Esophagus squamous epithelium (tissue), 5 donors: ENCODE measurements at places on chromosomes 5 and 9.

- DNase-seq, result no peak
These were observed 32.8 kb upstream of the MSANTD3 start for GRCh38 chr9:100394032-100394695.

DNA sequence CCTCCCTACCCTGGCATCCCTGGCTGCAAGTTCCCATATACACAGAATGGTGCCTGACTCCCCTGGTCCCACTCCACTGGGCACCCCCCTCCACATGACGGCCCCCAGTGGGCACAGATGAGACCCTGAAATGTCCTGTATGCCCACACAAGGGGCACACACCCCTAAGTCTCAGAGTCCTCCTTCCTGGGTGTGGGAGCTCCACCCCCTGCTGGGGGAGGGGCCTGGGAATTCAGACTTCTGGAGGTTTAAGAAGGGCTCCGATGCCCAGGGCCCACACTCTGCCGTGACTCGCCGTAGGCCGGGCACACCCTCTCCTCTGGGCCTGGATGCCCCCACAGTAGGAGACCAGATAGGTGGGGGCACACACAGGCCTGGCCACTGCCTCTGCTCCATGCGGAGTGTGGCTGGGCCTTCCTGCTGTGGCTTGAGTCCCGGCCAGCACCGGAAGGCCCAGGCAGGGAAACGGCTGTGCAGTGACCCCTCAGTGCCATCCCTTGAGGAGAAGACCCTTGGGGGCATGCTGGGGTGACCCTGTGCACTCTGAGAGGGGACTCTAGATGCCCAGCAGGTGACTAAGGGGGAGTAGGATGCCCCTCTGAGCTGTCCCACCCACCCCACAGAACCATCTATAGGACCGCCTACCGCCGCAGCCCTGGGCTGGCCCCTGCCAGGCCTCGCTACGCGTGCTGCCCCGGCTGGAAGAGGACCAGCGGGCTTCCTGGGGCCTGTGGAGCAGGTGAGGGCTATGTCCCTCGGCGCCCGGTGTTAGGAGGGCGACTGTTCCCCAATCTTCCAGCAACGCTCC lies 6.5 kb downstream of the EGFL7 start:
- no peak for DNase-seq

DNA sequence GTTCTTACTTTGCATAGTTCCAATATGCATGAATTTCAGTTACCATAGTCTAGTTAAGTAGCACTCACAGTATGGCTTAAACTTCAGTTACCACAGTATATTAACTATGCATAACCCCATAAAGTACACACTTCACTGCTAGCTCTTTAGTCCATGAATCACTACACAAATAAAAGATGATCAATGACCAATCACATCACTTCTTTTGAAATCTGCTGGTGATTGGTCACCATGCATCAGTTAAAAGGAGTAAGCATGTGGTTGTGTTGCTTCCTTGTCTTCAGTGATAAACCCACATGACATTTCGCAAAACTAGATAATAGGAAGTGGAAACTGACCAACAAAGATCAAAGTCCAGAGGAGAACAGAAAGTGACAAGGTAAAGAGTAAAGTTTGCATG lies 79.0 kb downstream of the TAF11L14 start:
- DNase-seq, result no peak

- no peak for DNase-seq
These were observed 165.3 kb upstream of the GAS1 start for GRCh38 chr9:87112656-87113055.

DNA sequence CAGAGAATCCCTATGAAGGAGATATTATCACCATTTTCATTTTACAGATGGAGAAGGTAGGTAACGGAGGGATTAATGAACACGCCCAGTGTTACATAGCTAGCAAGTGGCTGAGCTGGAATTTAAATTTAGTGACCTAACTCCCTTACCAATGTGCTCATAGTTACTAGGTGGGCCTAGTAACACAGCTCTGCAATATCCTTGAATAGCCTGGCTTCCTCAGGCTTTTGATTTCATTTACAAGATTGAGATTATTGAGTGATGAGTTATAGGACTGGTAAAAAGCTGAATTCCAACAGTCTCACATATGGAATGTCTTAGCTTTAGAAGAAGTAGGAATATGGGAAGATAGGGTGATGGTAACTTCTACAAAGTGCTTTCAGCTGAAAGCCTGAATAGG lies 336.3 kb upstream of the KIF2A start:
- DNase-seq, result no peak

DNA sequence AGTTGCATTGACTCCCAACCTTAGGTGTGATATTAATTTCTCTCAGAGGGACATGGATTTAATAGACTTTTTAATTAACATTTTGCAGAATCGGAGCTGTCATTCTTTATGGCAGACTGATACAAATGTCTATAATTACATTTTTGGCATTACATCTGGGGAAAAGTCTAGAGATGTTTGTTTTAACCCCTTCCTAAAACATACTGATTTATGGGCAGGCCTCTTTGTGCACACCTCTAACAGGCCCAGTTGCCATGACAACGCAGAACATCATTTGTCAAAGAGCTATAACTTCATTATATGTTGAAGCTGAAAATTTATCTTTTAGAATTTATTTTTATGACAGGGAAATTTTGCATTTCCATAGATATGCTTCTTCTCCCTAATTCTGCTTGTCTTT lies 158.5 kb downstream of the NTRK2 start:
- DNase-seq, result no peak

DNA sequence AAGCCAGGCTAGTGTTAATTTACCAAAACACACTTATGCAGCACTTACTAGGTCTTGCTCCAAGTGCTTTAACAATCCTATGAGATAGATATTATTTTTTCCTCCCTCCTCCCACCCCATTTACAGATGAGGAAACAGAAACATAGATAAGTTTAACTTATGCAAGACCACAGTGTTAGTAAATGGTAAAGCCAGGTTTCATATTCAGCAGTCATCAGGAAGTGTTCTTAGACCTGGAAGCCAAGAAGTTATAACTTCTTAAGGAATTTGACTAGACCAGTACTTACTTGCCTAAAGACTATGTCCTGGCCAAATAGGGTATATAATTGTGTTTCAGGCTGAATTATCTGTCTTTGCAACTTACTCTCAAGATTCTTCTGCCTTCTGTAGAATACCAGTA lies 15.9 kb downstream of the ABHD17B start:
- DNase-seq, result no peak

GRCh38 chr9:124105266-124105665 lies 93.7 kb downstream of the LHX2 start:
- no peak for DNase-seq

DNA sequence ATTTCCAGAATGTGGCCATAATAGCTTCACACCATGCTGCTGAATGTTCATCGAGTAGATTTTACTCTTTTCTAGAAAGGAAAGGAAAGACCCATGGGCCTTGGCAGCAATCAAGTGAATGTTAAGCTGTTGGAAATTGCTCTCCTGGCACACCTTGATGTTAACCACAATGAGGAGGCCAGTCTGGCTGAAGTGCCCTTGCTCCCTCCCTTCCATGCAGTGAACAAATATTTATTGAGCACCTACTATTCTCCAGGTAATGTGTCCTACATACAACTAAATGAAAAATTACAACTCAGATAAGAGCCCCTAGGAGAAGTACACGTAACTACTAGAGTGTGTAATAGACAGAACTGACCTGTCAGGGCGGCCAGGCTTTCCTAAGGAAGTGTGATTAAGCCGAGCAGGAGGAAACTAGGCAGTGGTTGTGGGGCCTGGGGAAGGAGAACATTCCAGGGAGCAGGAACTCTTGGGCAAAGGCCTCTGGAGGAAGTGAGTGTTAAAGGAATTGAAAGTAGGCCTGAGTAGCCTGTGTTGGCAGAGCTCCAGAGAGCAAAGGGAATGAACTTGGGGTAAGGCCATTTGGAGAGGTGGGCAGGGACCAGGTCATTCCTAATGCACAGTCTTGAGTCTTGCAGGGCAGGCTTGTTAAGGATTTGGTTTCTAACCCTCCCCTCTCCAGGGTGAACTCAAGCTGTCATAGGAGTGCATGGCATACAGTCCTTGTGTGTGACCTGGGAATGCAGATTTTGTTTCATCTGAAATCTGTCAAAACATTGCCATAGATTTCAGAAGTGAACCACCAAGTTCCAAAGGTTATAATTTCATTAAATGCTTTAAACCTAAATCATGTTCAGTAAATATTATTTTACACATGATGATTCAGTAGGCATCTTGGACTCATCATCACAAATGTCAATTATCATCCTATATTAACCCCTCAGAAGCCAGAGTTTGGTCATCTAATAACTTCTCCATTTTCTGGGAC lies 9.0 kb upstream of the ZSWIM6 start:
- DNase-seq, result no peak

DNA sequence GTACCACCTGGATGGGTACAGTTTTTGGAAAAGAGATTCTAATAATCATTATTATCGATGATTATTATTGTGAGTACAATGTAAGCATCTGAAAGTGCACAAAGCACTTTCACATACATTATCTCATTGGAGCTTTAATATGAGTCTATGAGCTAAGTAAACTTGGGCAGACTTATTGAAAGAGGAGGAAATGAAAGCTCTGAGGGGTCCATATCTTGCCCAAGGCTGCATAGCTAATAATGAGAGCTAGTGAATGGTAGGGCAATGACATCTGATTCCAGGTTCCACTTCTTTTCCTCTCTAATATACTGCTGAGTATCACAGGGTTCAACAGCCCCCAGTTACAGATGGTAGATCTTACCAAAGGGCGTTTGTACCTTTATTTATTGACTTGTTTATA lies 26.1 kb downstream of the TIMD4 start:
- DNase-seq, result no peak

DNA sequence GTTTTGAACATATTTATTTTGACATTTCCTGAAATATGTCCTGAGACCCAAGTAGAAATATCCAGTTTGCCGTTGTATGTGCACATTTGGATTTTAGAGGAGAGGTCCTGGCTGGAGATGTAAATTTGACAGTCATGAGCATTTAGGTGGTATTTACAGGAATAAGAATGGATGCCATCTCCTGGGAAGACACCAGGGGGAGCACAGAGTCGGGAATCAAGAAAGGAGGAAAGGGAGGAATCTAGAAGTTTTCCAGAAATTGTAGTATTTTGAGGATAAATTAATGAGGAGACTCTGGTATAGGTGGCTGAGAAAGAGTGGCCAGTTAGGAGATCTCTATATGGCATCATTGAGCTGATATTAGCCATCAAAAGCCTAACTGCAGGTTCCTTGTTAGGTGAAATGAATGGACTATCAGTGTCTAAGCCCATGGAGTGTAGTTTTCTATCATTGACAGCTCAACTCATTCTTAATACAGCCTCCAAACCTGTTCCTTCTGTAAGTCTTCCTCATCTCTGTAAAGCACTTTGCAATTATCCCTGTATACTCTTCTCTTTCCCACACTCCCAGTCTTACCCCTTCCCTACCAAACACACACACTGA lies 7.2 kb downstream of the GAPT start:
- DNase-seq, result no peak

DNA sequence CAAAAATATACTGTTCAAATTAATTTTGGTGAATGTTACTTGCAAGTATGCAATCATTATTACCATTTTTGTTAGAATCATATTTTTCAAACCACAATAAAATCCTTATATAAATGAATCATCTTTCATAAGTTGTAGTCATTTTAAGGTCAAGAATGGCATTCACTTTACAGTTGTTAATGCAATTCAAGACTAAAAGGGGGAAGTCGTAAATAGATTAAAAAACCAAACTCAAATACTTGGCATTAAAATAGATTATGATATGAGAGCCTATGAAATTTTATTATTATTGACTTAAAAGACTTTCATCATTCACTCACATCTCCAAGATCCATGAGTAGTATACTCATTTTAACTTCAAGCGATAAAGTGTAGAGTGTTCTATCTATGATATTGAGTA lies 11.6 kb downstream of the CDH9 start:
- DNase-seq, result no peak

DNA sequence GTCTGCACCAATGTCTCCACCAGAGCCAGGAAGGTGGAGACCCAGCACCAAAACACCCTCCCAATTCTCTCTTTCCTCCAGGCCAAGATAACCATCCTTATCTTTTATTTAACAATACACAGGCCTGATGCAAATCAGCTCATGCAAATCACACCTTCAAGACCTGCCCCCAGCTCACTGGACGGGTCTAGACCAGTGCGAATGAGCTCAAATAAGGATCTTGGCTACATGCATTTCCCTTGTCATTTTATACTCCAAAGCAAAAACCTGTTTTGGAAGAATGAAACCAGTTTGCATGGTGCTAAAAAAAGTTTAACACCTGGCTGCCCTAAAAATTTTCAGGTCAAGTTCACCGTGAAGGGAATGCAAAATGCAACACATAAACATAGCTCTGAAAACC lies 31.9 kb upstream of the DAPK1 start:
- DNase-seq, result no peak

DNA sequence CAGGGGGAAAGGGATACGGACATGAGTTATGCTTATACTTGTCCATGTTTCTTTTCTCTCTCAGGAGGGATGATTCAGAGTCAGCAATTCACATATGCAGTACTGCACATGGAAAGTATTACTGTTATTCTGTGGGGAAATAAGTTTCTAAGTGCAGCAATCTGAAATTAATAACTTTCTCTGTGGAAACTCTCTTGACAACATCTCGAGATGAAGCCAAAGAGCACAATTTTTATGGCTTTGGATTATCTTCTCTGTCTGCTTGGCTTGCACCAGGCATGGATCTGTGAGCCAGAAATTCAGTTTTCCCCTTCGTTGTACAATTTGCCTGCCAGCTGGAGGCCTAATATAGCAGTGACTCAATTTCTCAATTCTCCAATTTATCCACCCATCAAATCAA lies 2.5 kb upstream of the NDFIP1 start:
- no peak for DNase-seq

DNA sequence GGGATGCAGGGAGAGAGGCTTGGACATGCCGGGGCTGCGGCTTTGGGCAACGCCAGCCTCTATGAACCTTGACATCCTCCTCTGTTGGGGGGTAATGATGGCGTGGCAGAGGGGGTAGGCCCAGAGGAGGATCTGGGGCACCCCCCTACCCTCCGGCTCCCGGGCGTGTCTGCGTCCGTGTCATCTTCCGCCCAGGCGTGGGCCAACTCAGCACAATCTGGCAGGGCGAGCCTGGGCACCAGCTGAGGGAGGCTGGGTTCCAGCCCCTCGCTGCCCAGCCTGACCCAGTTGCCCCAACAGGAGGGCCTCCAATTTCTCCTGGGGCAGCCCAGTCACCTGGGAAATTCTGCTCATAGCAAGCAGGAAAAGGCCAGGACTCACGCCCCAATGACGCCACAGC lies 62.9 kb upstream of the IL17B start:
- DNase-seq, result no peak

DNA sequence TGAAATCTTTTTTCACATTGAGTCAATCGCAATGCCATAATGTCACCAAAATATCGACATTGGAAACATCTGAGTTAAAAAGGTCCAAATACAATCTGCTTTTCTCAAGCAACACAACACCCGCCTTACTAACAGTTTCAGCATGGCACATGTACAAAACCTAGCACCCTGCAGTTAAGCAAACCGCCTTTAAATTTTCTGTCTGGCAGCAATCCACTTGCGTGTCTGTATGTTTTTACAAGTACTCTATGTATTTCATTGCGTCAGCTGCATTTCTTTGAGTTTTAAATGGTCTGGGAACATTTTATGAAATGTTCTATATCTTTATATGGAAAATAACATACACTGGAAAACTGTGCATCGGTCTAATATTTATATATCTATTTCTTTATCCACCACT lies 134.6 kb downstream of the DENND1A start:
- DNase-seq, result no peak
